Stimulated activated naive CD8-positive, alpha-beta T cell treated with anti-CD3 and anti-CD28 coated beads, Interleukin-15, amount 100 ng/mL, for 72 hours (primary cell): ENCODE measurements at places on chromosomes 6 and 20.

DNA sequence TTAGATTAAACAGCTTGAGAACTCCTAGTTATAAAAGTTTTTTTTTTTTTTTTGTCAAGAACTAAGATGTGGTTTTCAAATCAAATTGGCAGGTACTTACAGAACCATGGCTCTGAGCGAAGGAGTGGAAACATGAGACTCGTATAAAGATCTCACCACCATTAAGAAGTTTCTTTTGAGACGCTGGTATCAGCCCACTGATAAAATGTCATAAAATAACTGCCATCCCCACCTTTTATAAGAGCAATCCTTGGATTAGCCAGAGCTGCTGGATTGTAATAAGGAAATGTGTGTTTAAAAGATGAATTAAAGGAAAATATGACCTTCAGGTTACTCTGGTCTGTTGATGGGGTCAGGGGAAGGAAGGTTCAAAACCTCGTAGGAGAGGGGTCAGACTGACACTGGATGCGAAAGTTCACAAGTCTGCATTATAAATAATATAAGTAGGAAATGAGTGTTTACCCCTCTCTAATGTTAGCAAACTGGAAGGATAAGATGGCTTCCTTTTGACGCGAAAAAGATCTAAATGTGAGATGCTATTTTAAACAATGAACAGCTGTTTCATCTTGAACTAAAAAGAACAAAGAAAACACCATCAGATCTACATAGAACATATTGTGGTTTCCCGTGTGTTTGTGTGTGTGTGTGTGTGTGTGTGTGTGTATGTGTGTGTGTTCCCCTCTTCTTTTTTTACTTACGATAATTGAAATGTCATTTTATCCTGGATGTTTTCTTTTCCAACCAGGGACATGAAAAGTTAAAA lies 386.8 kb upstream of the JAG1 start:
- DNase-seq, result no peak

DNA sequence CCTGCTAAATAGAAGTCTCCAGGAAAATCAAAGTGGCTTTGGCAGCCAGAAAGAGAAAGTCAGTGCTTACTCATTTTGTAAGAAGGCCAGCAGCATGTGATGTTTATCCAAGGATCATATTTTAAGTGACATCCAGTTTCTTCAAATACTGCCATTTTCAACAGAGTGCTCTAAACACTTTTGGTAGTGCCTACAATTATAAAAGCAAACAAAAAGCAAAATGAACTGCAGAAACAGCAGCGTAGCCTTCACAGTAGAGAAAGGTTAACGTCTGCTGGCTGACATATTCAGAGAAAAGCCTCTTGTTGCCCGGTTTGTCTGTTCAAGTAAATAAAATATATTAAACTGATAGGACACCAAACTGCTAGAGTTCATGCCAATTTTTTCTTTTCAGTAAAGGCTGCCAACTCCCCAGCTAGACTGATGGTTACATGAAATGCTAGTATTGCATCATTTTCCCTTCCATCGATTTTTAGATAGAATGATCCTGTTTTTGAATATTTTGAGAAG lies 705.7 kb upstream of the SLC35B3 start:
- no peak for DNase-seq

GRCh38 chr6:43434001-43434840 lies 6.9 kb downstream of the ABCC10 start:
- DNase-seq, result no peak

GRCh38 chr20:12416281-12416680 lies 498.6 kb downstream of the BTBD3 start:
- no peak for DNase-seq

- DNase-seq, result no peak
These were observed 5.1 kb downstream of the MTRES1 start for GRCh38 chr6:107033126-107033525.

- no peak for DNase-seq
These were observed 89.2 kb upstream of the HIVEP1 start for GRCh38 chr6:11922901-11923300.

DNA sequence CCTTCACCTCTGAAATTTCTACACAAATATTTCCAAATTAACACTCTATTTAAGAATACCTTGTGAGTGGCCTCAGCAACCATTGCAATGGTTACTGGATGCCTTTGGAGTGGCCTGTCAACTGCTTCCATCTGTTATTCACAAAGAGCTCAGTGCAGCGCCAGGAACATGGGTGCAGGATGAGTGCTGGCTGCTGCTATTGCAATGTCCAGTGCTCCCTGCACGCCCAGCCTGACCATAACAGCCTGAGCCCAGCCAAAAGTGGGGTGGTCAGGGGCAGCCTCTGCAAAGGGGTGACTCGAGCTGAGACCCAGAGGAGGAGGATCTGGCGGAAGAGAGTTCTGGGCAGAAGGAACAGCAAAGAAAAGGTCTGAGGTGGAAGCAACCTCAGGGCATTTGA lies 18.4 kb downstream of the CASS4 start:
- no peak for DNase-seq

DNA sequence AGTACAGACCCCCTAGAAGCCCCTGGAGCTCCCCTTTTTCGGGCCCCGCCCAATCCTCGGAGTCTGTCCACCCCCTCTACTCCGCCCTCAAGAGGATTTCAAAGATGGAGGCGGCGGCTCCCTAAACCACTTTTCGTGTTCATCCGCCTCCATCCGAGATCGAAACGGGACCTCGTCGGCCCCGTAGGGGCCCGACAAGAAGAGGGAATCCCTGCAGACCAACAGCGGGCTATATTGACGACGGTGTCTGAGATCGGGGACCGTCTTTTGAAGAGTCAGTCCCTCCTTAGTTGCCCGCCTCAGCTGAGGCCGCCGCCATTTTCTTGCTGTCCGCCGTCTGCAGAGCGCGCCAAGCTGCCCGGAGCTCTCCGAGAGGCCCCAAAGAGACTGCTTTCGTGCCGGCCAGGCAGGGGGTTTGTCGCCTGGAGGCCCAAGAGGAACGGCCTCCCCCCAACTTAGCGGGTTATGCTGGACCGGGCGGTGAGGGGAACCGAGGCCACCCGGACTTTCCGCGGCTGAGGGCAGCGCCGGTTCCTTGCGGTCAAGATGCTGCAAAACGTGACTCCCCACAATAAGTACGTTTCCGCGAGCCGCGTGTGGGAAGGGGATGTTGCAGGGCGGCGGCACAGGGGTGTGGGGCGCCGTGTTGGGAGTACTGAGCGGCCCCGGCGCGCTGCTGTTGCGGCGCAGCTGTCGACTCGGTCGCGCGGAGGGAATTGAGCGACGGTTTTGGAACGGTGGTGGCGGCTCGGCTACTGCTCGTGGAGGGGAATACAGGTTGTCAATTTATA lies 4.2 kb downstream of the BRD2 start:
- DNase-seq, result peak; percentile 67

DNA sequence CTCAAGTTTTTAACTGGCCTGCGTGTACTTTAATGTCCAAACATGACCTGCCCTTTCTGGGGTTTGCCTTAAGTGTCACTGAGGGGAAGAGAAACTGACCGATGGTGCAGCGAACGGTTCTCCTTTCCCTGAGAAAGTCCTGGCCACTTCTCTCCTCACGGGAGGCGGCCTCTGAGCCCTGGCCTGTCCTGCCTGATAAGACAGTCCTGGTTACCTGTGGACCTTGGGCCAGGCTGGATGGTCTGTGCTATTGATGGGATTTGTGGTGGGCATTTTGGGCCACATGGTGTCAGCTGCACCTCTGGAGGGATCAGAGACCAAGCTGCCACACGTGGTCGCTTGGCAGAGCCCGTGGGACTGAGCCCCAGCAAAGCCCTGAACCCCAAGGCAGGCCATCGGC lies 11.6 kb upstream of the NTSR1 start:
- DNase-seq, result no peak

DNA sequence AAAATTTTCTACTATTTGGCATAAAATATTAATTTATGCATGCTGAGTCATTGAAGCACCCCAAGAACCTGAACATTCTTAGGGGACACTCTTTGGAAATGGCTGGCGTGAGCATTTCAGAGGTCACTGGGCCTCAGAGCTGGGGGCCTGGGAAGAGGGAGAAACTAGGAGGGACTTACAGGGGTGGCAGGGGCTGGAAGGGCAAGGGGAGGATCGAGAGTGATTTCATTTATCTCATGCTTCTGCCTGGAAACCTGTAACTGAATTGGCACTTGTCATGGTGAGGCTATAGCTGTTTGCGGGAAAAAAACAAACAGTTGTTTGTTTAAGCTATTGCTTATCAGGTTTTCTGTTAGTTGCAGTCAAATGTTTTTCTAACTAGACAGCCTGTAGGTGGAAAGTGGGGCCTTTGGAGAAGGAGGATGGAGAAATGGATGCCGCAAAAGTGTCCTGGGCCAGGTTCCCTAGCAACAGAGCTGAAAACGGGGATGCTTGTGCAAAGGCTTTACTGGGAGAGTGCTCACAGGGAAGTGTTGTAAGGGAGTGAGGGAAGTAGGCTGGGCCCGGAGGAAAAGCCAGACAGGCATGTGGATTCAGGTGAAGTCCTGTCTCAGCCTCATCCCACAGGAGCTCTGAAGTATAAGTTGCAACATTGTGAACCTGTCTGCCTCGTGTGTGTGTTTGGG lies 36.4 kb upstream of the KAT14 start:
- DNase-seq, result no peak

DNA sequence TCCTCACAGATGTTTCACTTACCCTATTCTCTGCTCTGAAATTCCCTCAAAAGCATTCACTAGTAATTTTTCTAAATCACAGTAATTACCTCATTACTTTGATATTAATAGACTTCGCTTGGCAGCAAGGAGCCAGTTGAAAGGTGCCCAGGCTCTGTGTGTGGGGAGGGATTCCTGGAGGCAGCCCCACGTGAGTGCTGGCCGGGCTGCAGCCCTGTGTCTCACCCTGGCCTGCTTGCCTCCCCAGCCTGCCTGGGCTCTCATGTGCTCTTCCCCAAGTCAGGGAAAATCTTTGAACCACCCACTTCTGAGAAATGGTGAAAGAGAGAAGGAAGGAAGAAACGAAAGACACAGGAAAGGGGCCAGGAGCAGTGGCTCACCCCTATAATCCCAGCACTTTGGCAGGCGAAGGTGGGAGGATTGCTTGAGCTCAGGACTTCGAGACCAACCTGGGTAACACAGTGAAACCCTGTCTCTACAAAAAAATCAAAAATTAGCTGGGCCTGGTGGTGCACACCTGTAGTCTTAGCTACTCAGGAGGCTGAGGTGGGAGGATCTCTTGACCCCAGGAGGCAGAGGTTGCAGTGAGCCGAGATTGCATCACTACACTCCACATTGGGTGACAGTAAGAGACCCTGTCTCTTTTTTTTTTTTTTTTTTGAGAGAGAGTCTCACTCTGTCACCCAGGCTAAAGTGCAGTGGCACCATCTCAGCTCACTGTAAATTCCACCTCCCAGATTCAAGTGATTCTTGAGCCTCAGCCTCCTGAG lies 20.0 kb upstream of the SNTA1 start:
- no peak for DNase-seq

- DNase-seq, result no peak
These were observed 41.2 kb downstream of the PDSS2 start for GRCh38 chr6:107418118-107418517.

GRCh38 chr6:20846602-20847028 lies 312.4 kb downstream of the CDKAL1 start:
- no peak for DNase-seq

GRCh38 chr6:36934901-36935300 lies 19.6 kb upstream of the PI16 start:
- no peak for DNase-seq

GRCh38 chr20:50280851-50281655 lies 90.4 kb downstream of the CEBPB start:
- no peak for DNase-seq

DNA sequence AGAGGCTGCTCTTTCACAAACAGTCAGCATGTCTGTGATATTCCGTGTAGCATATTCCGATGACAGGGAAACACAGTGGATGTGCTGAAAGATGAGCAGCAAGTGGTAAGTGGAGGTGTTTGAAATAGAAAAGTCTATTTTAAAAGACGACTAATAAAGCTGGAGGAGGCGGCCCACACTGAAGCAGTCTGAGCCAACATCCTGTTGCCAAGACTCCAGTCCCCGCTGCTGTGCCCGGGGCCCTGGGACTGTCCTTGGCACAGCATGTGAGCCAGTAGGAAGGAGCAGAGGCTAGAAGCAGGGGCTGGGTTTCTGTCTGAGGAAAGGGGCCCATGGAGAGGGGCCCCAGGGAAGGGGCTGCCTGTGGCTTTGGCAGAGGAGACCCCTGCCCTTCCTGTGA lies 351.5 kb upstream of the CHD6 start:
- no peak for DNase-seq

DNA sequence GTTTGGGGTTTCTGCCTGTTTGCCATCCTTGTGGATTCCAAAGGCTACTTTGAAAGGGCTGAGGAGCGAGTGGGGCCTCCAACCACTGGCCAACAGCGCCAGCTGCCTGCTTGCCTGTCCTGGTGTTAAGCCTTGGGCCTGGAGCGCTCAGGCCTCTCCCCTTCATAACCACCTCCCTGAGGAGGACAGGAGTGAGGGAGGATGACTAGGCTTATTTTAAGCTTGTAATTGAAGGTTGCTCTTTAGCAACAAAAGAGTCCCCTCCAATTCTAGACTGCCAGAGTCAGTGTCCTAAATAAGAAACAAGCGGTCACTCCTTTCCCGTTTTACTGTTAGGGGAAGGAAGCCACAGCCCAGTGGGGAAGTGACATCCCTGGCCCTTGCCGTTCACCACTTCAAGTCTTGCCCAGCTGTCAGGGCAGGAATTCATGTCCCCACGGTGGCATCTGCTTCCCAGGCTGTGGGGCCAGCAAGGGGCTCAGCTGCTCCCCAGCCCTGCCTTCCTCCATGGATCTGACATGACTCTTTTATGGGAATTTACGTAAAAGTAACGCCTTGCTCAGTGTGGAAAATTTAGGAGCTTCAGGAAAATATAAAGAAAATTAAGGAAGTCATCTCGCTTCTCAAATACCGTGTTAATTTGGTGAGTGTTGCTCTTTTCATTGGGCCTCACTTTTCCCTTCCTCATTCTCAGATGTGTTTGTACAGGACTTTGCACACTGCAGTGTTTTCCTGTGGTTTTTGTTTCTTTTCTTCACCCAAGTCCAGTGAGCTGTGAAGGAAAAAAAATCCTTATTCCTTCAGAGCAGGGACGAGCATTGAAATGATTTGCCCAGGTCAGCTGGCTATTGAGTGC lies 57.8 kb downstream of the SSR1 start:
- no peak for DNase-seq

DNA sequence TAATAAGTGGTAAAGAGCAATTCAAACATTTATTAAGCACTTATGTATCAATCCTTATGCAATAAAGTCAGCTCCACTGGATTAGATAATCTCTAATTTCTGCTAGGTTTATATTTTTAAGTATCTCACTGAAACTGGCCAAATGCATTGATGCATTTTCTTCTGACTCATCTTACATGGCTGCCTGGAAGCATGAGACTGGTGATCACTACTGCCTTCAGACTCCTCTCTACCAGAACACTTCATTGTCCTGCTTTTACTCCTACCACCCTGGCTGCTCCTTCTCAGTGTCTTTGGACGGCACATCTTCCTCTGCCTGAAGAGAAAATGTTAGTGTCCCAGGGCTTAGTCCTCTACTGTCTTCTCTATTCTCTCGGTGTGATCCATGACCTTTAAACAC lies 7.4 kb downstream of the CEP85L start:
- no peak for DNase-seq

- DNase-seq, result no peak
These were observed 44.5 kb downstream of the UST start for GRCh38 chr6:148791372-148791771.
